Epithelial cell of alveolus of lung (primary cell): ENCODE measurements at places on chromosomes 12 and 14. TPM values are rescaled to one million over a fixed set of nuclear protein-coding genes. Genes with fewer than 3 reads are reported as not detected.

The HOXC12 gene
- total RNA-seq, result not detected in 2 replicates

The CLEC1A gene
- 0.13 TPM in 1 of 2 replicates, not detected in the other for total RNA-seq

The TAS2R9 gene
- not detected in 2 replicates for total RNA-seq

The KRT78 gene
- not detected in 2 replicates for total RNA-seq

The DPPA3 gene
- total RNA-seq, result not detected in 2 replicates

The FAM177A1 gene
- 11.4 and 37.8 TPM in 2 replicates for total RNA-seq

The SRRM4 gene
- total RNA-seq, result not detected in 2 replicates

The CCDC196 gene
- total RNA-seq, result not detected in 2 replicates

The ZFHX2 gene
- total RNA-seq, result 0.08 and 0.39 TPM in 2 replicates

The KCNC2 gene
- not detected in 2 replicates for total RNA-seq
